Activated T-helper 1 cell treated with anti-CD3 and anti-CD28 coated beads, Interleukin-12 subunit alpha, Interleukin-12 subunit beta, Interleukin-2, Interleukin-4 antibody, amounts not matched to agents 30 ng/mL and 10 ng/mL and 1 ng/mL, durations not matched to agents 14 hours and 24 hours and 36 hours (primary cell): ENCODE measurements at places on chromosomes 5 and 9.
A peak's percentile ranks its signal among the peaks of the same experiment; 100 is the strongest.

- no peak overlapping the region for H3K4me3 ChIP-seq
- H3K4me1 ChIP-seq: no peaks in the 10 kb centered on the region
- H3K36me3 ChIP-seq: peaks cover 40% of the 10 kb centered on the region
- H3K27me3 ChIP-seq: no peaks in the 10 kb centered on the region
These were observed 27.7 kb downstream of the AUH start for GRCh38 chr9:91334053-91334452.

DNA sequence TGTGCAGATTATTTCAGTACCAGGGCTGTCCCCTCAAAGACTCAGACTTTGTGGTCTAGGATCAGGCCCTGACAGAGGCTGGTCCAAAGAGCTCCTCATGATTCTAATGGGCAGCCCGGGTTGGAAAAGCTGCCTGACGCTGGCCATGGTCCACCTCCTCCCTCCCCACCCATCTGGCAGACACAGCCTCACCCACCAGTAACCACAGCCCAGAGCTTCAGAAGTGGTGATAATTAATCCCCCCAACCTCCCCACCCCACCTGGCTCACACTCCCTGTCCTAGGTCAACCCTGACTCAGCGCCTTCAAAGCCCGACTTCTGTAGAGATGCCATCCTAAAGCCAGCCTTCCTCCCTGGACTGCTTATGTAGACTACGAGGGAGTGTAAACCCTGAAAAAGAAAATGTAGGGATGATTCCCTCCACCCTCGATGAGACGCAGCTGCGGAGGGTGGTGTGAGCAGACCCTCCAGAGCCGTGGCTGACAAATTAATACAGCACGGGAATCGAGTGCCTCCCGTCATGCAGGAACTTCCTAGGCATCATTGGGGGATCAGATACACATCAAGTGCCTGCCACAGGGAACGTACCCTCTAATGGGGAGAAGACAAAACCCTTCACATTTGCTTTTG is 7.0 kb downstream of the UBE2QL1 start:
- no peak overlapping the region for H3K27ac ChIP-seq
- H3K27me3 ChIP-seq: peaks cover 37% of the 10 kb centered on the region
- H3K4me1 ChIP-seq: no peaks in the 10 kb centered on the region
- no peaks in the 10 kb centered on the region for H3K36me3 ChIP-seq

- H3K36me3 ChIP-seq: no peaks in the 10 kb centered on the region
- no peak overlapping the region for H3K4me3 ChIP-seq
These were observed 55.8 kb downstream of the PDE8B start for GRCh38 chr5:77266291-77266690.

DNA sequence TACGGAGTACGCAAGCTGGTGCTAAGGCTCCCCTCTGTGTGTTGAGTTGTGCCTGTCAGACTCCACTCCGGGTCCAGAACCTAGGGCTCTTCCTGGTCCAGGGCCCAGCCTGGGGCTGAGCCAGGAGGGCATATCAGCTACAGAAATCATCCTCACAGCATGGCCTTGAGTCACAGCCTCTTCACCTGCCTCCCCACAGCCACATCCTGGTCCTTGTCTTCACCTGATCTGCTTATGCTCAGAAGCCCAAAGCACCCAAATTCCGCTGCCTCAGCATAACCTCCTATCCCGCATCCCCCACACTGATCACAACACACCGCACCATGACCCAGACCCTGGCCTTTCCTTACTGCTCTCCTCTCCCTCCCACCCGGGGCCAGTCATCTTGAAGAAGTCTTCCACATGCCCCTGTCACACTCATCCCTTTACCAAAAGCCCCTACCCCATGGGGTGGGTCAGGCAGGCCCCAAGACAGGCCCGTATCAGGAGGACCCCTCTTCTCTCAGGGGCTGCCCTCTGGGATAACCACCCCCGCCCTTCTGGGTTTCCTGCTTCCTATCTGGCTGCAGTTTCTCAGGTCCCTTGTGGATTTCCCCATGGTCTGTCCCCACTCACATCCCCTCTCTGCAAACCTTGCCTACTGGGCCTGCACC is 1.3 kb upstream of the IL3 start:
- H3K4me1 ChIP-seq: peaks cover 81% of the 10 kb centered on the region
- no peaks in the 10 kb centered on the region for H3K36me3 ChIP-seq
- H3K27me3 ChIP-seq: peaks cover 15% of the 10 kb centered on the region
- H3K27ac ChIP-seq: peak overlapping the region; percentile 59

DNA sequence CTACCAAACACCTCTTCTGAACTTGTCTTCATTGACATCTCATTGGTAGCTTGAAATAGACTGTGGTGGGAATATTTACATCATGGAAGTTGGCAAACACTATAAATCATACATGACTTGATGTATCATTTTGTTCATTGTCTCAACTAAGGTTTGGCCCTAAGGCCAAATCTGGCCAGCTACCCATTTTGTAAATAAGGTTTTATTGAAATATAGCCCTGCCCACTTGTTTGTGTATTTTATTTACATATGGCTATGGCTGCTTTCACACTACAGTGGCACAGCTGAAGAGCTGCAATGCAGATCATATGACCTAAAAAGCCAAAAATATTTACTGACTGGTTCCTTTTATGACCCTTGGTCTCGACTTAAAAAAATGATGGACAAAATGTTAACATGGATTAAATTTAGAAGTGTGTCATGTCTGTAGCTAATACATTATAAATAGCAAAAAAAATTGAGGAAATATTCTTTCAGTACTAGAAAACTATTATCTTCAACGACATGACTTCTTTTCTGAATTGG is 22.1 kb downstream of the FAM240B start:
- H3K27ac ChIP-seq: no peak overlapping the region
- no peaks in the 10 kb centered on the region for H3K4me1 ChIP-seq
- no peak for DNase-seq
- peaks cover 1% of the 10 kb centered on the region for H3K27me3 ChIP-seq
- no peak overlapping the region for H3K4me3 ChIP-seq

DNA sequence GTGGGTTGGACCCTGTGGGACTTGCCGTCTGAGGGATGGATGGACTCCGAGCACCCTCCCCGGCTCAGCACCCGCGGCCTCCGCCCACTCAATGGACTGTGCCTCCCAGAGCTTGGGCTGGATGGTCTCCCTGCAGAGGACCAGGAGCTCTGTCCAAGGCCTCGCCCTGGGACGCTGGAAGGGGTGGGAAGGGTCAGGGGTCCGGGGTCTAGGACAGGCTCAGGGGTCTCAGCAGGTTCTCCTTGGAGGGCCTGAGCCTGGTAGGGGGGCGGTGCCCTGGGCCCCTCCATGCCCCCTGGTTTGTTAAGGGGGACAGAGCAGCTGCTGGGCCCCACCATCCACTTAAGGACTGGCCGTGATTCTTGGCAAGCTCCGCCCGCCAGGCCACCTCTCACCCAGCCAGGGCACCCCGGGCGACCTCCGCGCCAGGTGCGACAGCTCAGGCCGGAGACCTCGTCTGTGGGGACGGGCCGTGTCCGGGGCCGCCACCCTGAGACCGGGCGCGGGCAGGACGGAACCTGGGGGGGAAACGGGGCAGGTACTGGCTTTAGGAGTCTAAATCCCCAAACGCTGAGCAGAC is 29.2 kb downstream of the EXOC3 start:
- peaks cover 8% of the 10 kb centered on the region for H3K27me3 ChIP-seq
- H3K4me3 ChIP-seq: peak overlapping the region; percentile 83
- no peak for DNase-seq

DNA sequence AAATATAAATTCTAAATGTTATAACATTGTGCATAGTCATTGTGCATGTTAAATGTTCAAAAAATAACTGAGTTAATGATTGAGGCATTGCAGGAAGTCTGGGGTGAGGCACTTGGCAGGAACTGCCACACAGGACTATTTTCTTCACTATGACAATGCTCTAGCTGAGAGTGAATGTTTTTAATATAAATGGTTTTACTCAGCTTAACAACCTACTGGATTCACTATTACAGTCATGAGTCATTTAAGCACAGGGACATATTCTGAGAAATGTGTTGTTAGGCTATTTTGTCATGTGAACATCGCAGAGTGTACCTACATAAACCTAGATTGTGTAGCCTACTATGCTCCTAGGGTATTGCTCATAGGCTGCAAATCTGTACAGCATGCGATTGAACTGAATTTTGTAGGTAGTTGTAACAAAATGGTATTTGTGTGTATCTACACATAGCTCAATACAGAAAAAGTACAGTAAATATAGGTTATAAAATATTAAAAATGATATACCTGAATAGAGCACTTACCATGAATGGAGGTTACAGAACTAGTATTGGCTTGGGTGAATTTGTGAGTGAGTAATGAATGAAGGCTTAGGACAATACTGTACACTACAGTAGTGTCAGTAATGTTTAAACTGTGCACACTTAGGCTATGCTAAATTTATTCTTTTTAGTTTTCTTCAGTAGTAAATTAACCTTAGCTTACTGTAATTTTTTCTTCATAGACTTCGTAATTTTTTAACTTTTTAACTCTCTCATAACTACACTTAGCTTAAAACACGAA is 346.1 kb upstream of the PTGER4 start:
- H3K4me1 ChIP-seq: peaks cover 43% of the 10 kb centered on the region
- H3K4me3 ChIP-seq: no peak overlapping the region

- DNase-seq: no peak
- no peaks in the 10 kb centered on the region for H3K27me3 ChIP-seq
- H3K4me3 ChIP-seq: no peak overlapping the region
- H3K36me3 ChIP-seq: no peaks in the 10 kb centered on the region
- H3K4me1 ChIP-seq: no peaks in the 10 kb centered on the region
- no peak overlapping the region for H3K27ac ChIP-seq
These were observed 341.8 kb upstream of the KIF2A start for GRCh38 chr5:61964201-61964600.

DNA sequence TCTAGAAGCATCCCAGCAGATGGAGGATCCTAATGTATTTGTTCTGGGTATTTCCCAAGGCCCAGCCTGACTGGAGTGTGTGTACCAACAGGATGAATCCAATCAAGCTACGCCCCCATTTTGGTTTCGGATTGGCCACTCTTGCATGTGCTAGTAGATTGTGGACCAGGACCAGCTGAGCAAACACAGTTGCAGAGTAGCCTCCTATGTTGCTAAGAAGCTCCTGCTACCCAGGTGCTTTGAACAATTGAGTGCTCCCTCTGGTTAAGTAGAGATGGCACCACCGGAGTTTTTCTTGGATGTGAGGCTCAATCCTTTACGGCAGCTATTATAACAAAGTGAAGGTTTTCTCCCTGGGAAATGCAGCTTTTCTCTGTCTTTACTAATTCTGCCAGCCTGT is 204.5 kb downstream of the NTRK2 start:
- H3K4me3 ChIP-seq: no peak overlapping the region
- H3K4me1 ChIP-seq: peaks cover 6% of the 10 kb centered on the region
- H3K36me3 ChIP-seq: no peaks in the 10 kb centered on the region
- no peak for DNase-seq

GRCh38 chr9:101495810-101496209 is 37.8 kb upstream of the RNF20 start:
- no peak overlapping the region for H3K27ac ChIP-seq
- peaks cover 5% of the 10 kb centered on the region for H3K27me3 ChIP-seq
- no peaks in the 10 kb centered on the region for H3K4me1 ChIP-seq
- DNase-seq: no peak

DNA sequence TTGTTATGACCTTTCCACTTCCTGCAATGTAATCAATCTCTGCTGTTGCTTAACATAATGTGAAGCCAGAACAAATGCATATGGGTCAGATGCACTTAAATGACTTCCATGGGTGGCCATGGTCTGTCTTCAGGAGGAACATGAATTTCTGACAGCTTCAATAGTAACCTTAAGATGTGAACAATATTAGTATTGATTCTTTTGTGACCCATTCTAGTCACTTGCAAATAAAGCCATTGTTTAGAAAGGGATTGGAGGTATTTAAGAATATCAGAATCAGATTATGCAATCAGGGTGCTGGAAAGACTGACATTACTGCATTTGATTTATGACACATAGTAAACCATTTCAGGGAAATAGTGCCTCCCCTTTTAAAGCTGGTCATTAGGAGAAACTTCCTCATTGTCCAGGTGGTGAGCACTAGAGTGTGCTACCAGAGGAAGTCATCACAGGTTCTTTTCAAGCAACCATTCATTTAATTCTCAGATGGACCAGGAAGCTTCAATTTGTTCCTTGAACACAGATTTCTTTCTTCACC is 32.1 kb downstream of the GRIN3A start:
- no peak overlapping the region for H3K4me3 ChIP-seq
- DNase-seq: no peak
- H3K27me3 ChIP-seq: peaks cover 13% of the 10 kb centered on the region
- H3K4me1 ChIP-seq: peaks cover 8% of the 10 kb centered on the region

GRCh38 chr5:104088876-104089778 is 526.5 kb upstream of the NUDT12 start:
- no peak for DNase-seq
- no peaks in the 10 kb centered on the region for H3K4me1 ChIP-seq
- H3K27ac ChIP-seq: no peak overlapping the region
- no peaks in the 10 kb centered on the region for H3K27me3 ChIP-seq
- no peak overlapping the region for H3K4me3 ChIP-seq
- H3K36me3 ChIP-seq: no peaks in the 10 kb centered on the region

GRCh38 chr5:16033187-16033925 is 146.2 kb downstream of the MARCHF11 start:
- H3K27me3 ChIP-seq: no peaks in the 10 kb centered on the region
- no peak for DNase-seq
- no peaks in the 10 kb centered on the region for H3K4me1 ChIP-seq
- H3K27ac ChIP-seq: no peak overlapping the region

DNA sequence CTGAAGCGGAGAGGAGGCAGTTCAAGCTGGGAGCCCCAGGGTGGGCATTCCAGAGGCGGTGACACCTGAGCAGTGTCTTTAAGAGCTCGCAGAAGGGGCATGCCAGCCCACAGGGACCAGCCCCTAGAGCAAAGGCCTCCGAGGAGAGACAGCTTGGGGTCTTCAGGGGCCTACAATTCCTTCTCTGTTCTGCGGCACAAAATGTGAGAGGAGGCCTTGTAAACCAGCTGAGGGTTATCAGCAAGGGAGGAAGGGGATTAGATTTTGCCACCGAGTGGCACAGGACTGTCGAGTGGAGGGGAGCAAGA is 505 bp upstream of the SIGMAR1 start:
- H3K4me1 ChIP-seq: peaks cover 39% of the 10 kb centered on the region
- no peak for DNase-seq
- peak overlapping the region; percentile 62 for H3K27ac ChIP-seq
- peak overlapping the region; percentile 97 for H3K4me3 ChIP-seq
- no peaks in the 10 kb centered on the region for H3K27me3 ChIP-seq

- no peak overlapping the region for H3K27ac ChIP-seq
- no peaks in the 10 kb centered on the region for H3K4me1 ChIP-seq
- peaks cover 34% of the 10 kb centered on the region for H3K36me3 ChIP-seq
- DNase-seq: no peak
- H3K4me3 ChIP-seq: no peak overlapping the region
These were observed 72.1 kb downstream of the LRSAM1 start for GRCh38 chr9:127523312-127523851.

GRCh38 chr5:42870882-42871418 is 59.3 kb upstream of the SELENOP start:
- no peak overlapping the region for H3K4me3 ChIP-seq
- H3K4me1 ChIP-seq: peaks cover 6% of the 10 kb centered on the region
- no peak for DNase-seq
- no peaks in the 10 kb centered on the region for H3K36me3 ChIP-seq

- no peaks in the 10 kb centered on the region for H3K36me3 ChIP-seq
- no peak for DNase-seq
- peaks cover 4% of the 10 kb centered on the region for H3K27me3 ChIP-seq
- H3K4me1 ChIP-seq: no peaks in the 10 kb centered on the region
- H3K4me3 ChIP-seq: no peak overlapping the region
These were observed 3.6 kb upstream of the NR5A1 start for GRCh38 chr9:124510650-124511425.
